ENCODE measurements at places on chromosomes 1 and 21. TPM values are rescaled to one million over a fixed set of nuclear protein-coding genes. Genes with fewer than 3 reads are reported as not detected.
A peak's percentile ranks its signal among the peaks of the same experiment; 100 is the strongest.

Gene CAMTA1
- 54.2 TPM for polyA plus RNA-seq

DNA sequence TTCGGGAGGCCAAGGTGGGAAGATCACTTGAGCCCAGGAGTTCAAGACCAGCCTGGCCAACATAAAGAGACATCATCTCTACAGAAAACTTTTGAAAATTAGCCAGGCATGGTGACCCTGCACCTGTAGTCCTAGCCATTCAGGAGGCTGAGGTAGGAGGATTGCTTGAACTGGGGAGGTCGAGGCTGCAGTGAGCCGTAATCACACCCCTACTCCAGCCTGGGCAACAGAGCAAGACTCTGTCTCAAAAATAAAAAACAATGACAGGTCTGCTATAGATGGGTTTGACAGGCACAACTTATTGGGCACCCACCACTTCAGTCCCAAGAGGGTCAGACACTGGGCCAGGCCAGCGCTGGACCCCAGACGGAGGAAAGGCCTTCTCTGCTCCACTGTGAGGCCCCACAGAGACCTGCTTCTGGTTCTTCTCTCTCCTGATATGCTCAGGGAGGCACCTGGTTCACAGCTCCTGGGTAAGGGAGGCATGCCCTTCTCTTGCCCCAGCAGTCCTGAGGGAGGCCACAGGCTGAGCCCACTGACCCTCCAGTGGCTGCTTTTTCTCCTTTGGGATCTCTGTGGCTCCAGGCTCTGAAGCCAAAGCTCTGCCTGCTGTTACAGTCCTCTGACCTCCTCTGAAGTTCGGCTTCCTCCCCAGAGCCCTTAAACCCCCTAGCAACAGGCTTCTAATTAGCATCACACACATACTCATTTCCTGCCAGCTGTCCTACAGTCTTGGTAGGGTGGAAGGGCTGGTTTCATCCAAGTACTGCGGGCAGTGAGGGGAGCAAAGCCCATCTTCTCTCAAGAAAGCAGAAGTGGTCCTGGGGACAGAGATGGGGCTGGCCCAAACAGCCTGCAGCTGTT, 14.4 kb downstream of the S100A16 start:
- H3K4me3 ChIP-seq, result no peak overlapping the region
- DNase-seq, result no peak
- H3K27ac ChIP-seq, result no peak overlapping the region
- no peaks in the 10 kb centered on the region for H3K36me3 ChIP-seq
- H3K27me3 ChIP-seq, result no peaks in the 10 kb centered on the region

- H3K27ac ChIP-seq, result no peak overlapping the region
- H3K27me3 ChIP-seq, result no peaks in the 10 kb centered on the region
- no peak overlapping the region for H3K4me3 ChIP-seq
- peak; percentile 58 for DNase-seq
- H3K4me1 ChIP-seq, result peaks cover 2% of the 10 kb centered on the region
- no peaks in the 10 kb centered on the region for H3K36me3 ChIP-seq
Observed at GRCh38 chr21:36209626-36210171, 53.1 kb downstream of the DOP1B start.

Gene FCGR2B
- polyA plus RNA-seq, result 0.80 TPM

Gene ADORA3
- polyA plus RNA-seq, result 1.2 TPM

Gene TESK2
- 1.5 TPM for polyA plus RNA-seq

DNA sequence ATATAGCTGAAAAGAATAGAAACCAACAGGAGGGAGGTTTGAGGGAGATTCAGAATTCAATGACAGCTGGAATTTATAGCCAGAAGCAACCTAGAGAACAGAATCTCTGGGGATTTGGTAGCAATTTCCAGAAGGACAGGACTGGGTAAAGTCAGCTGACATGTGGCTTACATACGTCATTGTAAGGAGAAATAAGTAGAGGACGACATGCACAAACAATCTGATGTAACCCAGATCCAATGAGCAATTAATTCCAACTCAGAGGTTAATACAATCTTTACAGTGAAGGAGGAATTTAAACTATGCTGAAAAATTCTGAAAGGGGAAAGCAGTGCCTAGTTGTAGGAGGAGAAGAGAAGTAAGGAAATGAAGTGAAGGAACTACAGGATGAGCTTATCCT, 383.9 kb downstream of the PTBP2 start:
- no peak overlapping the region for H3K4me3 ChIP-seq
- no peaks in the 10 kb centered on the region for H3K36me3 ChIP-seq
- no peaks in the 10 kb centered on the region for H3K4me1 ChIP-seq
- H3K27ac ChIP-seq, result no peak overlapping the region

Gene TFAP2E
- polyA plus RNA-seq, result 2.0 TPM

GRCh38 chr21:42461881-42462877, 33.8 kb downstream of the RSPH1 start:
- no peak for DNase-seq
- peak overlapping the region; percentile 65 for H3K27ac ChIP-seq
- no peak overlapping the region for H3K4me3 ChIP-seq
- H3K4me1 ChIP-seq, result peaks cover 37% of the 10 kb centered on the region

GRCh38 chr1:118986555-118987467, 1.3 kb downstream of the TBX15 start:
- no peak for DNase-seq
- peak overlapping the region; percentile 43 for H3K4me3 ChIP-seq
- no peaks in the 10 kb centered on the region for H3K36me3 ChIP-seq
- H3K27ac ChIP-seq, result no peak overlapping the region
